ENCODE measurements at places on chromosomes 6 and 20.

DNA sequence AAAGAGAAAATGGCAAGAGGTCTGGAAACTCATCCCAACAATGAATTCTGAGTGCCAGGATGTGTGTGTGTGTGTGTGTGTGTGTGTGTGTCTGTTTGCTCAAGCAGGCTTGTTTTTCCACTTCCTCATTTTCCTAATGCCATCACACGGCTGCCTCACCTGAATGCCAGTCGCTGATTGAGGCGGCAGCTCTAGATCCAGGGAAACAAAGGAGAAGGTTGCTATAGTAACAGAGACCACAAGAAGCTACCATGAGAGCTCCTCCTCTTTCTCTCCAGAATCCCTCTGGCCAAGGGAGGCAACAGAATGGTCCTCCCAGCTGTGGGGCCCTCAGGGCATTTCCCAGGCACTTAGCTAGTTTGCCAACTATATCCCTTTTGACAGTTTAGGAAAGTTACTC, 241.1 kb upstream of the TSHZ2 start:
- DNase-seq = no peak

DNA sequence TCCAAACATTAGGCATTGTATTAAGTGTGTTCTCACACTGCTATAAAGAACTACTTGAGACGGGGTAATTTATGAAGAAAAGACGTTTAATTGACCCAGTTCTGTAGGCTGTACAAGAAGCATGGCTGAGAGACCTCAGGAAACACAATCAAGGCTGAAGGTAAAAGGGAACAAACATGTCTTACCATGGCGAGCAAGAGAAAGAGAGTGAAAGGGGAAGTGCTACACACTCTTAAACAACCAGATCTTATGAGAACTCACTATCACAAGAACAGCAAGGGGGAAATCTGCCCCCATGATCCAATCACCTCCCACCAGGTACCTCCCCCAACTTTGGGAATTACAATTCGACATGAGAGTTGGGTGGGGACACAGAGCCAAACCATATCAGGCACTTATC, 86.6 kb upstream of the TOP1 start:
- no peak for DNase-seq

DNA sequence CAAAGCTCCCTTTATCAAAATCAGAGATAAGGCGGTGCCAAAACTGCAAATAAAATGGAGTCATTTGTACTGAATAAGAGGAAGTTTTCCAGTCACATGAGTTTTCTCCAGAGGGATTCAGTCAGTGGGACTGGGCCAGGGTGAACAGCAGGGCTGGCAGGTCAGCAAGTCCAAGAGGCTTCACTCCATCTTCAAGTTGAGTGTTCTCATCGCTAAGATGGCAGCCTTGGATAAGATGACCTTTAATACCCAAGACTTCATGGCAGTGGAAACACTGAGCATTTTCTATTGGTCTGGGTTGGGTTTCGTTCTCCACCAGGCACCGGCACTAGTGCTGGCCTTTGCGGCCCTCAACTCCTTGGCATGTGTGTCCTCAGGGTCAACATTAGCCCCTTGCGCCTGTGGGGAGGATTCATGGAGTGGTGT, 29.3 kb upstream of the IGF2R start:
- DNase-seq = no peak

DNA sequence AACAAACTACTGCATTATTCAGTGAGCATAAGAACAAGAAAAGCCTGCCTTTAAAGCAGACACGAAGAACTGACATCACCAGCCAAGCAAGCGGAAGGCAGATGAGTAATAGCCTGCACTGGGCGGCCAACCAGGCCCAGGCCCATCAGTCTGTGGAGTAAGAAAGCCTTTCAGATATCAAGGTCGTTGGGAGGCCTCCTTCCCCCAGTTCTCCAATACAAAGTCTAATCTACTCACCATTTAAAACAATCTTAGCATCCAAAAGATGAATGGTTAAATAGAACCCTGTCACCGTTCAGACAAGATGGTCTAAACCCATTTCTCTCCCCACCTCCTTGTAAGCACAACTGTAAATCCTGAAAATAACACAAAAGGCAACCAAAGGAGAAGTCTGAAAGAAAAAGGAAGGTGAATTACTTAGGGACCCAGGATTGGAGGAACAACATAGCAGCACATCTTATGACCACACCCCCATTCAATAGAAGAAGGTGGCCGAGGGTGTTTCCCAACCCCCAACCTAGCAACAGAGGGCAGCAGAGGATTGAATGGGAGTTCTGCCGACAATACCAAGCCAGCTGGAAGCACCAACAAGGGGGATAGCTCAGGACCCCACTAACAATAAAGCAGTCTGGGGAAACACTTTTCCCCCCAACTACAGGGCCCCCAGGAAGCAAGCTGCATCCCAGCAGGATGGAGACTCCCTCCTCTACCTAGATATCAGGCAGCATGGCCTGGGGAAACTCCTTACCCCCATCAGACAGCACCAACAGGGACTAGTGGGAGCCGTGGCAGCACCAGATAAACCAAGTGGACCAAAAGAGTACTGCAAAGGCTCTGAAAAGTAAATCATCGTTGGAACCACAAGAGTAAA, 67.9 kb downstream of the ZHX3 start:
- no peak for DNase-seq

DNA sequence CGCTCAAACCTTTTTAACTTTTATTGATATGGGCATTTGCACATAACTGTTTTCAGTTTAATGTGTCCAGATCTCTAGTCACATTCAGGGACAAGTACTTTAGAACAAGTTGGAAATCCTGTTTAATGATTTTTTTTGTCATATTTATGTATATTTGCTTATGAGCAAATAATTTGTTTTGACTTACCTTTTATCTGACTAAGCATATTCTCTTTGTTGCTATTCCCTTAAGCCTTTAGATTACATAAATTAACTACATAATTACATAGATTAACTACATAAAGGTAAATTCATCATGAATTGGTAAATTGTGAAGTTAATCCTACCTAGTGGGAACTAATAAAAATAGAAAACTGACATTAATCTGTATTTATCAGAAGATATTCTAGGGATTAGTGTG, 523.5 kb upstream of the MAN1A1 start:
- DNase-seq = no peak

DNA sequence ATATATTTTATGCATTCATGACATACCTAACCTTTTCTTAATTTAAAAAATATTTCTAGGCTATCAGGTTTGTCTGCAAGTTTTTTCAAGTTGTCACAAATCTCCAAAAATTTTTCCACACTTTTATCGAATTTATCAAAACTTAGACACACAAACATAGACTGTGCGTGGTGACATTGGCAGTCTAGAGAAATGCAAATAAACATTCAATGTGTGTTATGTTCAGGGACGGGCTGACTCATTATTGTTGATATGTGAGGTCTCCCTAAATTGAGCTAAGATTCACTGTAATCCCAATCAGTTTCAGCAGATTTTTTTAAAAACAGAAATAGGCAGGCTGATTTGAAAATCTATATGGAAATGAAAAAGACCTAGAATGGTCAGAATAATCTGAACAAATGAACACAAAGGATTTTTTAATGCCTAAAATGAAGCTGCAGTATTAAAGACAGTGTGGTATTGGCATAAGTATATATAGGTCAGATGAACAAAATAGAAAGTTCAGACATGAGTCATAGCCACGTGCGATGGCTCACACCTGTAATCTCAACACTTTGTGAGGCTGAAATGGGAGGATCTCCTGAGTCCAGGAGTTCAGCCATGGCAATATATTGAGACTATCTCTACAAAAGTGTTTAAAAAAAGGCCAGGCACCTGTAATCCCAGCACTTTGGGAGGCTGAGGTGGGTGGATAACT, 19.2 kb downstream of the BLTP3A start:
- no peak for DNase-seq

- DNase-seq = no peak
Measured at GRCh38 chr6:132140189-132140588, 189.0 kb upstream of the CCN2 start.

GRCh38 chr6:29723666-29724588, 693 bp downstream of the HLA-F start:
- DNase-seq = no peak

GRCh38 chr6:167661552-167662044, 165.1 kb upstream of the AFDN start:
- no peak for DNase-seq

DNA sequence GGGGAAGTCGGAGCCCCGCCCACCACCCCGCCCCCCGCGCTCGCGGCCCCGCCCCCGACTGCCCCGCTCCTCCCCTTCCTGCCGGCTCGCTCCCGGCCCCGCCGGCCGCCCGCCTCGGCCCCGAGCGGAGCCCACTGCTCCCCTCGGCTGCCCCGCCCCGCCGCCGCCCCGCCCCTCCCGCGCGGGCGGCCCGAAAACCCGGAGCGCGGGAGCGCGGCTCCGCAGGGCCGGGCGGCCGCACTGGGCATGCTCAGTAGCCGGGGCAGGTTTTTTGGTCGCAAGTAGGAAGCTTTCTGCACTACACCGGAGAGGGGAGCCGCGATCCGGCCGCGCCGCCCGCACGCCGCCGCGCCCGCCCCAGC, at the start of gene CDYL:
CDYL (plus strand) TSS at position 274 of the 362 bp plus-strand sequence. CDS start 380 bp downstream, outside the sequence.
- DNase-seq = no peak

- no peak for DNase-seq
Measured at GRCh38 chr6:61606500-61606899, 679.5 kb downstream of the KHDRBS2 start.

DNA sequence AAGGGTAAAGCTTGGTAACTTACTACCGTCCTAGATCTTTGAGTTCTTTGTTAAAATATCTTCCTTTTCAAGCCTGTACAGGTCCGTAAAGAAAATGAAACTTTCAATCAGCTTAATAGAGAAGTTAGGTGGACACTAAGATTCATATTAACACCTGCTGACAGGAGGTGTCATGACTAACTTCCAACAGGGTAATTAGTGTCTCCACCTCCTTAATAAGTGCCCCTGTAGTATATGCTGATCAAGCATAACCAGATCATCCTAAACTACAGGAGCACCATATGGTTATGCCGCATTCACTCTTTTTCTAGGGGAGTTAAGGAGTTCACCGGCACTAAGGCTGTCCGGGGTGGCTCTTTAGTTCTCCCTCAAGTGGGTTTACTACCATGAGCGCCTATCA, 23.9 kb upstream of the RALGAPA2 start:
- no peak for DNase-seq

DNA sequence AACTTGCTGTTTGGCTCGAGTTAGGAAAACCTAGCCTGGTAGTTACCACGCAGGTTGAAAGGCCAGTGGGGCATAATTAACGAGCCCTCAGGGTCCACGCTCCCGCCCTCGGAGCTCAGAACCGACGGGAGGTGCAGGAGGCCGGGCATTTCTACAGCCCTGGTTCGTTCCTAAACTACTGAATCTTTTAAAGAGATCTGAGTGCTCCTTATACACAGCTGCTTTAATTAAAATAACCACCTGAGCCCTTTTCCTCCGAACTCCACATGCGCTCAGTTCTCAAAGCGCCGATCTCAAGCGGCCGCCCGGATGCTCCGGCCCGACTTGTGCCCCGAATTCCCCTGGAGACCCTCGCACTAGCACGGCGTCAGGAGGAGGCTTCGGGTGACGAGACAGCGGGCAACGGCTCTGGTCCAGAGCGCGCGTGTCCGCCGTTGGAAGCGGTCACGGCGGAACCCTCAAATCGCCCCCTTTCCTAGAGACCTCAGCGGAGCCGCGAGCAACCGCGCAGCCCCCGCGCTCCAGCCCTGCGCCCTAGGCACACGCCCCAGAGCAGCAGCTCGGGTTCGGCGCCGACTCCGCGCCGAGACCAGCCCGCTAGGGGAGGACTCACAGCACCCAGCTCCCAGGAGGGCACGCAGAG, 397 bp downstream of the WDR27 start:
- no peak for DNase-seq

DNA sequence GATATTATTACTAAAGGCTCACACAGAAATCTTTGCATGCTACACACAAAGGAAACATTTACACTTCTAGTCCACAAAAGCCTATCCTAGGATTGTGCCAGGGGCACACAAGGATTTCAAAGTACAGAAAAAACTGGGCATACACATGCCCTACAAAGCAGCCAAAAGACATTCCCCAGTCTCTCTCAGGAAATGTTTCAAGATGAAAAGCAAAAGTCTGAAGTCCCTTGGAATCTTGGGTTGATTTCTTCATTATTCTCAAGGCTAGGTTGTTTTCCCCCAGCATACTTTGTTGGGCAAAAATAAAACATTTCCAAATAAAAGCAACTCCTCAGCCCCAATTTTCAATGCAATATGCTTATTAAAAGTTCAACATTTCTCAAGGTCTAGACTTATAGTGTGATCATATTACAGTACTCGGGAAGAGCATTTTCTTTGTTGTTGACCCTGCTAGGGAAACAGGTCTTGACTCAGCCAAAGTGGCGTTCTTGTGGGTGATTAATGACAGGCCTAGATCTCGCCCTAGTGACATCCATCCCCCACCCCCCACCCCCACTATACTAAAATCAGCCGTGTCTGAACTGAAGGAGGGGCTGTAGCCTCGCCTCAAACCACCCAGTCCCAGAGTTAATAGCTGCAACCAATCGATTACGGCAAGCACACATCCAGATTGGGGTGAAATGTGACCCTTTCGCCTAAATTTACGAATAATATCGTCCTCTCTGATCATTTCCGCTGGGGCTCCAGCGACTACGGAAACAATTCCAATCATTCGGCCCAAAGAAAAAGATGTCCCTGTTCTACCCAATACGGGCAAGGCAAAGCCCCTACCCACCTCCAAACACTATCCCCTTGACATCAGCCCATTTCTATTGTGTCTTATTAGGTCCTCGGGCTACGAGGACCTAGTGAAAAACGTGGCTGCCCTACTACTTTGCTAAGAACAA, 1.4 kb downstream of the AKIRIN2 start:
- no peak for DNase-seq

- no peak for DNase-seq
Measured at GRCh38 chr6:53530346-53530745, 14.6 kb downstream of the GCLC start.

GRCh38 chr20:16392346-16392745, 180.9 kb downstream of the KIF16B start:
- DNase-seq = no peak

DNA sequence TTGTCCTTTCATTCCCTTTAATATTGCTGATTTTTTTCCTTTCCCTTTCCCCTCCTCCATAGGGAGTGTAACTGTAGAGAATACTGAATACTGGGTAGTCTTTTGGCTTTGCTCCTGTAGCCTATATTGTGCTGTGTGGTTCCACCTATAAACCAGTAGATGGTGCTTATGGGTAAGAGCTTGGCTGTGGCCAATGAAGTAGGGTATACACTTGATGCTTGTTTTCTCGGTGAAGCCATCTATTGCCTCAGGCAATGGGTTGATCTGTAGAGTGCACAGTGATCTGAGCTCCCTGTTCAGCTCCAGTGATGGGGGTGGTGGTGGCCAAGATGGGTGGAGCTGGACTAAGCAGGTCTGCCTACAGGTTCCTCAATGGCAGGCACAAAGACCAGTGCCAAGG, 203.3 kb upstream of the IMPG1 start:
- DNase-seq = no peak

- DNase-seq = no peak
Measured at GRCh38 chr20:29410806-29411457, 1846.5 kb upstream of the DEFB115 start.

GRCh38 chr6:55069132-55069781, 105.1 kb upstream of the HCRTR2 start:
- no peak for DNase-seq

DNA sequence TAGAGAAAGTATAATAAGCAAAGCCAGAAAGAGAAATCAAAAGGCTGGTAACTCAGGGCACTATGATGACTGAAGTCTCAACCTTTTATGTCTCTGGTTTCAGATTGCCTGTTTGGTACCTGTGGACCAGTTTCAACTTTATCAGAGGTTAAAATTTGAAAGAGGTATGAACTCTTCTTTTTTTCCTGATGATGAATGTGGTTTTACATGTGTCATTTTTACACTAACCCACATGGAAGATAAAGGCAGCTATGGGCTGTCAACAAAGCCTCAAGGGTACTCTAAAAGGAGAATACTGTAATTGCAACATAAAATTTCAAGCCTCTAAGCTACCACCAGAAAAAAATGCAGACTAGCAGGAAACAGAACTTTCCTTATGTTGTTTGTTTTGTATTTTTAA, 52.4 kb downstream of the RNF144B start:
- DNase-seq = no peak
